Choroid plexus epithelial cell (primary cell): ENCODE measurements at places on chromosomes 5 and 9.

DNA sequence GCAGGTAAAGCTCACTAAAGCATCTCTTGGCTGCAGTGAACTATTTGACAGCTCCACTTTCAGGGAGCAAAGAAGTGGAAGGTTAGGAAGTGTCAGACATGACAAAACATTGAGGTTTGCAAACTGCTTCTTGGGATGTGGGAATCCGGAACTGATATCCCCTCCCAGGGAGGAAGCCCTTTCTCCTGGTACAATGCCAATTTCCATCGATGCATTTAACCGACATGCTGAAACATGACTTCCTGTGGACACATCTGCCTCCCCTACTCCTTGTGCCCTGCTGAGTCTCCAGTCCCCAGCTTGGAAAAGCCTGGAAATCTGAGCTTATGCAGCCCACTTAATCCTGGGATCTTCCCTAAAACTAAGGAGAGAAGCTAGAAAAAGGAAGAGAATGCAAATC is 323.1 kb upstream of the DAP start:
- no peak for DNase-seq

- DNase-seq, result no peak
Observed at GRCh38 chr5:9955586-9955985, 294.1 kb downstream of the ATPSCKMT start.

- no peak for DNase-seq
Observed at GRCh38 chr5:5598547-5599113, 176.2 kb downstream of the ICE1 start.

GRCh38 chr9:87859786-87860185 is 22.9 kb upstream of the SPATA31E1 start:
- no peak for DNase-seq

- no peak for DNase-seq
Observed at GRCh38 chr9:133593587-133594253, 15.5 kb downstream of the FAM163B start.

DNA sequence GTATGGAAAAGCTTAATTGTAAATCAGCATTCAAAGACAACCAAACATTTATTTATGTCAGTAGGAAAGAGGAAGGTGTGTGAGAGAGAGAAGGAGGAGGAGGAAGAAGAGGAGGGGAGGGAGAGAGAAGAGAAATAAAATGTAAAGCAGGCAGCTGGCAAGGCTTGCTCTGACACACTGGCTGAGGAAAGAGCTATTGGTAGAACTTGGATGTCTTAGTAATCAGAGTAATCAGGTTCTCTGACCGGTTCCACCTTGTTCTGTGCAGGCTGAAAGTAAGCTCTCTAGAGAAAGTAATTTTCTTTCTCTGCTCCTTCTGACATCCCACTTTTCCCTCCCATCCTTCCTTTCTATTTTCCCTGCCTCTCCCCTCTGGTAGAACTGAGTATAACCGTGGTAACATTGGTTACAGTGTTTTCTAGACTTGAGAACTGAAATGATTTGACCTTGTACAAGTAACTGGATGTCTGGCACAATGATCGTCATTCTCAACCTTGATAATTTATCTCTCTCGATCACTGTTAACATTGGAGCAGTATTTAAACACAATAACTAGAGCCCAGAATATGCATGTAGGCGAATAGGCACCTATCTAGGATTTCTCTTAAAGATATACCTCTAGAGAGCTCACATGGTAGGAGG is 33.3 kb downstream of the TLE4 start:
- DNase-seq, result no peak

DNA sequence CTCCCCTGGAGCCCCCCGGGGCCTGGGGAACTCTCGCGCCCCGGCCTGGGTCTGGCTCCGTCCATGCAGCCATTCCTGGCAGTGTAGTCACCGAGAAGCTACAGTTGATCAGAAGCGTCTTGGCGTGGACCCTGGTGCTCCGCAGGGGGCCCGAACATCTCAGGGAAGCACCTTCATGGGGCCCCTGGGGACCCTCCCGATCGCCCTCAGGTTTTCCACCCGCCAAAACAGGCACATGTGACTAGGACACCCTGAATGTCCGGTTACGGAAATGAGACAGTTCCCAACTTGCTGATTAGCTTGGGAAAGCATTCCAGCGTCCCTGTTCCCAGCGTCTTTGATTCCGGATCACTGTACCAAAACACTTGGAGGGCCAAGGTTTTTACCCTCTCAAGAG is 472 bp downstream of the FBXO4 start:
- peak; percentile 33 for DNase-seq

DNA sequence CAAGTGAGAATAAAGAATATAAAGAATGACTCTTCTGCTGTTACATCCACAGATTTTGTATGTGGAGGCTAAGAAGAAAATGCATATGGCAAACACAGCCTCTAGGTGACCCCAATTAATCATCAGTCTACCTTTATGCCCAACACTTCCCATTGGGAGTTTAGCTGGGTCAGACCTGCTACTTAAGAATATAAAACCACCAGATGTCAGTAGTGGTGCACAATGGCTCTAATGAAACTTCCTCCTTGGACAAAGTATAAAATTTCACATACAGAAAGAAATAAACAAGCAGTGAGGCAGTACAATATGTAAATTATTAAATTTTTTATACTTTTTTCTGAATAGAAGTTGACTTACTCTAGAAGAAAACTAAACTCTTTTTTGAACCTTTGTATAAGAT is 539.9 kb downstream of the BRINP1 start:
- peak; percentile 2 for DNase-seq

GRCh38 chr5:69212022-69212421 is 22.6 kb downstream of the CENPH start:
- no peak for DNase-seq

- DNase-seq, result no peak
Observed at GRCh38 chr9:2209400-2209799, 194.3 kb downstream of the SMARCA2 start.

- DNase-seq, result peak; percentile 33
Observed at GRCh38 chr9:71628247-71628646, 140.1 kb downstream of the CEMIP2 start.

DNA sequence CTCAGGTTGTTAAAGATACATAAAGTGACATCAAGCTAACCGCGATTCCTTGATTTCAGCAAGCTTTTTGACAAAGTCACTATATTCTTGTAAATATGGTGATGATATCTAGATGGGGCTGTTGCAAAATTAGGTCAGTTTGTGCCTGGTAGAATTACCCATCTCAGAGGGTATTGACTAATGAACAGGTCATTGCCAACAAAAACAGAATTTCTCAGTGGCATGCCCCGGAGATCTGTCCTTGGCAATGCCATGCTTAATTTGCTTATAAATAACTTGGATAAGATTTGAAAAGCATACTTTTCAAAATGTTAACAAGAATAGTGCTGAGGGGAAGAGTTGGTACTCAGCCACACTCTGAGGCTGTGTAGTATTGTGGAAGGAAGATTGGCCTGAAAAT is 783.3 kb upstream of the SEMA6A start:
- no peak for DNase-seq

DNA sequence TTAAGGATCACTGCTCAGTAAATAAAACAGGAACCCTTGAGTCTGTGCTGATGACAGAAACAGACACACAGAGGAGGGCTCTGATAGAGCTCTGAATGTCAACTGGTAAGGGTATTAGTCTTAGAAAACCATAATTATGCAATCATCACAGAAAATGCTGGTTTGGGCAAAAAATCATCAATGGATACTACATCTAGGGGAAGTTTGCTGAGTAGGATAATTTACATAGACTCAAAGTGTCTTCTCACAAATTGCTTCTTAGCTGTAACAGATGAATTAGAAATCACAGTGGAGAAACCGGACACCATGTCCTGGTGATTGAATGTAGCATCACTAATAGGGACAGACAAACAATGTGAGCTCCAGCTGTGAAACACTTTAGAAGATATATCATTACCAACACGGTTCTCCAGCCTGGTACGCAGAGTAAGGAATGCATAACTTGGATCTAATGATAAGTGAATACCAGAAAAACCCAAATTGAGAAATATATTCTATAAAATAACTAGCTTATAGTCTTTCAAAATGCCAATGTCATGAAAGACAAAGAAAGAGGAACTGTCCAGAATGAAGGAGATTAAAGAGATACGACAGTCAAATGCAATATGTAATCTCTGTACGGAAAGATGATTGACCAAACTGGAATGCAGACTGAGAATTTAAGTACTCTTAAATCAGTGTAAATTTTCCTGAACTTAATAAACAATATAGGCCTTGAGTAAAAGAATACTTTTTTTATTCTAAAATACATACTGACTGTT is 17.3 kb downstream of the CHD1 start:
- DNase-seq, result peak; percentile 68
